ENCODE measurements at places on chromosomes 11 and 22.

GRCh38 chr11:103633068-103633788 lies 403.2 kb upstream of the DDI1 start:
- no peak for DNase-seq

DNA sequence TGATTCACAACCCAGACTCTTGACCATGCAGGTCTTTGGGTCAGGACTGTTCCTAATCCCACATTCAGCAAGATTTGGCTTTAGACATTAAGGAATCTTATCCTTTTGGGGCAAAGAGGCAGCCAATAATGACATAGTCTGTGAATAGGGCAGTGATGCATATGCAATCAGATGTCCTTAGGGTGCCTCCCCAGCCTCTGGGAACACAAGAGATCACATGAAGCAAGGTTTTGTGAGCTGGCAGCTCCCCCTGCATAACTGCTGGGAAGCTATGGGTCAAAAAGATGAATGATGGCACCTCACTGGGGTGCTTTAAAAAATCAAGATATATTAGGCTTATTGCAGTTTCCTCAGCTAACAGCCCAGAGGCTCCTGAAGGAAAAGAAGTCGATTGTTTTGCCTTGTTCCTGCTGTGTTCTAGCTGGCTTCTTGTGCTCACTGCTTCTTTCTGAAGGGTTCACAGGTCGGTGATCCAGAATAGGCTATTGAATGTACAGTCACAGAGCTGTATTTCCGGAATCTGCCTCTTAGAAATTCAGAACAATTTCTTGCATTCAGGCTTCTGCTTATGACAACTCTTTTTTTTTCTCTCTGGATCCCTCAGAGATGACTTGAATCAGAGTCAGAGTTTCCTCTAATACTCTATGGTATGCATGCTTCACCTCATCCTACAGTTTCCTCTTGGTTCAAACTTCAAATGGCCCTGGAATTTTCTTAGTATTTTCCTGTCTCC lies 31.7 kb downstream of the INSC start:
- no peak for DNase-seq

GRCh38 chr11:73478737-73479347 lies 102.6 kb downstream of the RELT start:
- DNase-seq: no peak

- DNase-seq: no peak
Observed at GRCh38 chr22:43164636-43165035, 13.3 kb downstream of the TSPO start.
